ENCODE measurements at places on chromosomes 11 and 22.

GRCh38 chr11:120303004-120303637, 22.0 kb upstream of the TLCD5 start:
- DNase-seq, result peak; percentile 34

DNA sequence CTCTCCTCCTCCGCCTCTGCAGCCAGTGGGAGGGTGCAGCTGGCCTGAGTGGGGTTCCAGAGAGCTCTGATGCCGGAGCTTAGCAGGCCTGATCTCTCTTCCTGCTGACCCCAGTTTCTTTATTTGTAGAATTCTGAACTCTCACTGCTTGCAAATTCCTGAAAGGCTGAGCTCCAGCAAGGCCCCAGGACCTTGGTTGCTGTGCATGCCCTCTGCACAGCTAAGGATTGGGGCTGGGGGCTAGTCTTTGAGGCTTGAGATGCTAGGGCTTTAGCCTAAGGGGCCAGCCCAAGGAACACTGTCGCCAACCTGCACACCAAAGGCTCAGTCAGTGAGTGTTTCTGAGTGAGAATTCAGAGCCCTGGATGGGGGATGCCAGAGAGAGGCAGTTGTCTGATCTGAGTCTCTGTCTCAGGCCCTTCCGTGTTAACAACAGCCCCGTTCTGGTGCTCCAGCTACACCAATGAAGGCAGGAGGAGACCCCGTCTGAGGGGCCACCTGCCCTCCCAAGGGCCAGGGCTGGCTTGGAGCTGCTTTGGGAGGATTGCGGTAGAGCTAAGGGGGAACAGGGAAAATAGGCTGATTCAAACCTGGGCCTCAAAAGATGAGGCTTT, 106.0 kb upstream of the LMO1 start:
- no peak for DNase-seq

- no peak for DNase-seq
Observed at GRCh38 chr11:79007771-79008402, 432.9 kb downstream of the TENM4 start.

GRCh38 chr22:33923660-33924246, 3.5 kb upstream of the LARGE1 start:
- DNase-seq, result peak; percentile 75

DNA sequence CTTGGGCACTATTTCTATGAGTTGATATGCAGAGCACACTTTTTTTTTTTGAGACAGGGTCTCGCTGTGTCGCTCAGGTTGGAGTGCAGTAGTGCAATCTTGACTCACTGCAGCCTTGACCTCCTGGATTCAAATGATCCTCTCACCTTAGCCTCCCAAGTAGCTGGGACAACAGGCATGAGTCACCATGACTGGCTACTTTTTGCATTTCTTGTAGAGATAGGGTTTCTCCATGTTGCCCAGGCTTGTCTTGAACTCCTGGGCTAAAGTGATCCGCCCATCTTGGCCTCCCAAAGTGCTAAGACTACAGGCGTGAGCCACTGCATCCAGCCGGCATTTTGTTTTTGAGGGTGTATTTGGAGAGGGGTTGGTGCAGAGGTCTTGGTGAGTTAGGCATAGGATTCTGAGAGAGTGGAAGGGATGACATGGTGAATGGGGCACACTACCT, 29.9 kb upstream of the MTCH2 start:
- DNase-seq, result no peak

DNA sequence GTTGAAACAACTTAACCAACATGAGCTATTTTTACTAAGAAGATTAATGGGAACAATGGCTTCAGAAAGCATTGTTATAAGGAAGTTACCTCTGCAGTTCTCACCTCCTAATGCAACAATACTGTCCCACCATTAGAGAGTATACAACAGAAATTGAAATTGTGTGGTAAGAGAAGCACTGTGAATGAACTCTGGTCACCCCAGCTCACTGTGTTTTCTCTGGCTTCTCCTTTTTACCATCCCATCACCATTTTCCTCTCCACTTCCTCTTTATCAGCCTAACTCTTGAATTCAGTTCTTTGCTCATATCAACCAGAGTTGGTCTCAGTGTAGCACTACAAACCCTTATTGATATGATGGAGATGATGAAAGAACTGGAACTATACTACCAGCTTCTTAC, 138.0 kb upstream of the POU2AF2 start:
- DNase-seq, result no peak

GRCh38 chr11:31690041-31690440, 121.1 kb downstream of the PAX6 start:
- DNase-seq, result no peak

GRCh38 chr22:43205748-43206508, 19.0 kb upstream of the TTLL12 start:
- no peak for DNase-seq

GRCh38 chr11:69918231-69918937, 99.2 kb upstream of the FGF3 start:
- DNase-seq, result no peak
